Activated naive CD4-positive, alpha-beta T cell treated with anti-CD3 and anti-CD28 coated beads, Interleukin-2, amount 10 ng/mL, durations not matched to agents 7 days and 5 days (primary cell): ENCODE measurements at places on chromosomes 1 and 21.
A peak's percentile ranks its signal among the peaks of the same experiment; 100 is the strongest.

- DNase-seq: no peak
Measured at GRCh38 chr1:223819730-223820514, 25.8 kb downstream of the TP53BP2 start.

DNA sequence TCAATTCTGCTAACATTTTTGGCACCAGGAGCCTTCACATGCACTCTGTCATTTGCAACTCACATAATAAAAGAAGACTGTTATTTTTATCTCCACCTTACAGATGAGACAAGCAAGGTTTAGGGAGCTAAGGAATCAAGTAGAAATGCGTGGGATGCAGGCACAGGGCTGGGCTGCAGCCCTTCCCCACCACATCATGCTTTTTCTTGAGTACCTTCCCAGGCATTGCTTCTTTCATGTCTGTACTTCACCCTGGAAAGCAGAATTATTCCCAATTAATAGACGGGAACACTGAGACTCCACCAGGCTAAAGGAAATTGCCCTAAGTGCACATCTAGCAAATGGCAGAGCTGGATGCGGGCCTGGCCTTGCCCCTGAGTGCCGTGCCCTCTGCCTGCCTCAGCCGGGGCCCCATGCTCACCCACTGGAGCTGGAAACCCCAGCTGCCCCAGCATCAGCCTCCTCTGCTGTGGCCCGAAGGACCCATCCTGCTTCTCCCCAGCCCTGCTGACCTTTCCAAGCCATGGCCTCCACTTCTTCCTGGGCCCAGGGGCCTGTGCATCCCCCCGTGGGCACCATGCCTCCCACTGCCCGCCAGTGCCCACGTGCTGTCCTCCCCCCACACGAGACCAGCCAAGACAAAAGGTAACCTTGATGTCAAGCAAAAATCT is 257.5 kb downstream of the TOMM20 start:
- no peak for DNase-seq

DNA sequence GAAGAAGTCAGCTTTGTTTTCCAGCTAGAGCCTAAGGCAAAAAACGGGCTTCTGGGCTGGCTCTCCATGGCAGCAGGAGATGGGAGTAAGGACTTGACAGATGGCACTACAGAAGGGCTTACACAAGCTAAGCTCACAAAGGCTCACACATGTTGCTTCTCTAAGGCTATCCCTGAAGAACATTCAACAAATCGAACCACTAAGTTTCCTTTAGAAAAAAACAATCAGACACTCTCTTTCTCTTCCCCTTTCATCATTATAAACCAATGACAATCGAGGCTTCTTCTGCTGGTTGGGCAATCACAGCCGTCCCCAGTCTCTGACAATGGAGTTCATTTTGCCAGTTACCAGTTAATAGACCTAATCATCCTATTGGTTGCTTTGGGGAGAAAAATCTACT is 40.5 kb downstream of the TRIT1 start:
- DNase-seq: no peak

- DNase-seq: peak; percentile 75
Measured at GRCh38 chr1:43348809-43349593, 9.8 kb upstream of the CDC20 start.

DNA sequence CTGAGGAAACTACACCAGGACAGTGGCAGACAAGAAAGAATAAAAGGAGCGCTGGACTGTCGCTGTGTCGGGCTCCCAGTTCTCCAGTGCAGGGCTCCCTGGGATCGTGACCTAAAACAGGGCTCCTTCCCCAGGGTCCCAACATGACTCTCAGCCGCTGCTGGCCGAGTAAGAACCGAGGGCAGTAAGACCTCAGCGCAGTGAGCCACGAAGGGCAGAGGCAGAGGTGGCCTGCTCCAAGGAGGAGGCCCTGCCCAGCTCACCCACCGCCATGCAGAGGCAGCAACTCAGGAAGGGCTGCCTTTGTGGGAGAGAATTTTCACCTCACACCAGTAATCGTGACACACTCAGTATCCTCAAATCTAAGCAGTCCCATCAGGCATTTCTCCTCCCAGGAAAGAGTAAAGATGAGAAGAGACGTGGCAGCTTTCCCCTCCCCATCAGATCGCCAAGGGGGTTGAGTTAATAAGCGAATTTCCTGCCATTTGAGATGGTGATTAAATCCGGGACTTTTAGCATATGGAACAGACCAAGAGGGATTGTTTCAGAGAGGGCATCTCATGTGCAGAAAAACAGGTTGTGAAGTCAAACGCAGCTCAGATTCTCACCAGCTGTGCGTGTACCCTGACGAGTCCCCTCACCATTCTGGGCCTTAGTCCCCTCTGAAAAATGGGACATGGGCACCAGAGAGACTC is 19.8 kb upstream of the ARTN start:
- DNase-seq: no peak

- no peak for DNase-seq
Measured at GRCh38 chr1:46961066-46961758, 19.9 kb upstream of the CYP4A11 start.

- no peak for DNase-seq
Measured at GRCh38 chr1:208184966-208185654, 59.1 kb downstream of the PLXNA2 start.

DNA sequence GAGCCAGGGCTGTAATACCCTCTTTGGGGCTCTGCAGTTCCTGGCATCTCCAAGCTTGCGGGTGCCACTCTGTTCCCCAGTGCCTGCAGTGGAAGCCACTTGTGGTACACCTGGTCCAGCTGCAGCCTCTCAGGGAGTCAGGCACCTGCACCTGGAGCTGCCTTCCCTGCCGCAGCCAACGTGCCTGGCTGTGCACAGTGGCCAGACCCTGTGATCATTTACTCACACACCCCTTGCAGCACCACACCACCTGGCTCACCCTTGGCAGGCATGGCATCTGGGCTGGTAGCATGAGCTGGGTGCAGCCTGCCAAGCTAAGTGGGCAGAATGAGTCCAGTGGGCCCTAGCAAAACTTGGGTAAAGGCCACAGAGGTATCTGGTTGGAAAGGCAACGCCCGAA is 51.1 kb upstream of the NTPCR start:
- DNase-seq: no peak

- no peak for DNase-seq
Measured at GRCh38 chr1:177211231-177211630, 40.5 kb downstream of the BRINP2 start.

DNA sequence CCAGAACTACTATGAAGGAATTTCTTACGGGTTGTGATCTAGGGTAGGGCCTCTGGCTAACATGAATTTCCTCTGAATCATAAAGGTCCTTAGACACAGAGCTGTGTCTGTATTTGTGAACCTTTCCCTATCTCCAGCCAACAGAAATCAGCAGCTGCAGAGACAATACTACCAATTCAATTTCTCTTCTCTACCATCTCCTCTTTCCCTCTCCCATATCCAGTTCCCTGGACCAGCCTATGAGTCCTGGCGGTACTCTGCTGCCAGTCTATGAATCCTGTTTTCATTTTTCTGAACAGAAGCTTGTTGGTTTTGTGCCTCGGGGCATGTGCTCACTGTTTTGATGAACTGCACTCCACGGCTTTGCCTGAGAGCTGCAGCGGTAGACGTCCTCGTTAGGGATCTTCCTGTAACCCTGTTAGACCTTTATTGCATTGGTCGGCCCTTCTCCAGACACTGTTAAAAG is 458.0 kb upstream of the VAMP3 start:
- no peak for DNase-seq

- DNase-seq: peak; percentile 15
Measured at GRCh38 chr21:44708866-44709425, 2.4 kb downstream of the TSPEAR start.

DNA sequence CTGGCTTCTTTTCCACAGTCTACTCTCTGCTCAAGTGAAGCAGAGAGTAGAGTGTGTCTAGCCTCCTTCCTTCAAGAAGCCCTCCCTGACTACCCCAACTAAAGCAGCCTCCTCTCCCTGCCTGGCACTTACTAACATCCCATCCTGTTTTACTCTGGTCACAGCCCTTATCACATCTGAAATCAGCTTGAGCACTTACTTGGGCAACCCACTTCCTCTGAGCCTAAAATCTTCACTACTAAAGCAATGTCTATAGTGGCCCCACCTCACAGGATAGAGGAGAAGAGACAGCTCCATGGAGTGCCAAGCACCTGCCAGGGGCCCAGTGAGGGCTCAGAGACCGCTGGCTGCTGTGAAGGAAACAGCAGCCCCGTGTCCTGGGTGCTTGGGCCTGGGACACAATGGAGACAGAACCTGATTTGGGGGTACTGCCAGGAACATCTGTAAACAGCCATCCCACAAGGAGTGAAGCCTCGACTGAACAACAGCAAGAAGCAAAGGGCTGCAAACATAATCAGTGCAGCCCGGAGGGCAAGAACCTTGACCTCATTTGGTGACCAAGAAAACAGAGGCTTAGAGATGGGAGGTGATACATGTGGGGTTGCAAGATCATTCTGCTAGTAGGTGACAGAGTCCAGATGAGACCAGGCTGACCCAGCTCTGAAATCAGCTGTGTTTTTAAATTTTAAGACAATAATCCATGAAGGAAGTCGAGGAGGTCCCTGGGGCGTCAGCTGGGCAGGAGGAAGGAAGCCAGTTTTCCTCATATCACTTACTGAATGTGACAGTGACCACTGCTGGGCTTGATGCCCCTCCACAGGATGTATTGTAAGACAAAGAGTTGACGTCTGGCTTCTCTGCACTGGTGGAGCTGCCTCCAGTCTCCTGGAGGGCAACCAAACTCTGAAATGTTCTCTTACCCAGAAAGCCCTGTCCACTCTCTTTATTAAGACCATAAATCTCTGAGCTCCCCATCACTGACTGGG is 710.6 kb downstream of the MATN1 start:
- DNase-seq: no peak

DNA sequence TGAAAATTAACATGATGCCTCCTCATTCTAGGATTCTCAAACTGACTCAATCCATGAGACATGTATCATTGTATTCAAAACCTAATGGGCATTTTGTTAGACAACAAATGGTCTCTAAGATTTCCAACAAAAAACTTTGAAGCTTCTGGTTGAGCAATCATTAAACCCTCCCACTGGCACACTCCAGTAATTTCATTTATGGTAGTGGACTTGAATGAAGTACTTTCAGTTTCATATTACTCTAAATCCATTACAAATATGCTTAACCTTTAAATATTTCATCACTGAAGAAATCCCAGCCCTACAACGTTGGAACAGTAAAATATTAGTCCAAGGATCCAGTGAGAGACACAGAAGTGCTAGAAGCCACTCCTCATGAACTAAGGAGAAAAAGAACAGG is 43.5 kb downstream of the GBP6 start:
- no peak for DNase-seq

DNA sequence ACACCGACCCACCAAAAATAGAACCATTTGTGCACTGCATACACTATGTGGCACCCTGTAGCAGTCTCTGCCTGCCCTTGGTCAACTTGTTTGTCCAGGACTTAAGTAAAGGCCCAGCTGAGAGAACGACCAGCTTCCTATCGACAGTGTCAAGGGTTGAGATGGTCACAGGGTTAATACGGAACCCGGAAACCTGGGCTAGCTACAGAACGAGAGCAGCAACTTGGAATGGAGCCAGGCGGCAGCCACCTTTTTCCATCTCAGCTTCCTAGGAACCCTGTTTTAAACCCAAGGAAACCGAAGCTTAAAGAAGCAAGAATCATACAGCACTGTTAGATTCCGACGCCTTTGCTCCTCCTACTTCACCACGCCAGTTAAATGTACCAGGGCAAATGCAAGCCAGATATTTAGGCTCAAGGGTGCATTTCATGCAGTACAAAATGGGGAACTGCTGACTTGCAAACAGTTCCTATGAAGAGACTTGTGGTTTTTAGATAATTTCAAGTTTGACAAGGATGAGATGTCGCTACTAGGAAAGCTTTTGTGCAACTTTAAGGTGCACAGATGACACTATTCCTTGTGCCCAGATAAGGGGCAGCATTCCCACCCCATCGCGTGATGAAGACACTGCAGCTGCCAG is 35.5 kb downstream of the SLC66A1 start:
- no peak for DNase-seq

- no peak for DNase-seq
Measured at GRCh38 chr1:115086176-115086830, 3.0 kb downstream of the TSPAN2 start.

GRCh38 chr21:34926803-34927467 is 122.2 kb downstream of the RUNX1 start:
- no peak for DNase-seq

- DNase-seq: no peak
Measured at GRCh38 chr1:247849616-247850015, 7.4 kb upstream of the TRIM58 start.

DNA sequence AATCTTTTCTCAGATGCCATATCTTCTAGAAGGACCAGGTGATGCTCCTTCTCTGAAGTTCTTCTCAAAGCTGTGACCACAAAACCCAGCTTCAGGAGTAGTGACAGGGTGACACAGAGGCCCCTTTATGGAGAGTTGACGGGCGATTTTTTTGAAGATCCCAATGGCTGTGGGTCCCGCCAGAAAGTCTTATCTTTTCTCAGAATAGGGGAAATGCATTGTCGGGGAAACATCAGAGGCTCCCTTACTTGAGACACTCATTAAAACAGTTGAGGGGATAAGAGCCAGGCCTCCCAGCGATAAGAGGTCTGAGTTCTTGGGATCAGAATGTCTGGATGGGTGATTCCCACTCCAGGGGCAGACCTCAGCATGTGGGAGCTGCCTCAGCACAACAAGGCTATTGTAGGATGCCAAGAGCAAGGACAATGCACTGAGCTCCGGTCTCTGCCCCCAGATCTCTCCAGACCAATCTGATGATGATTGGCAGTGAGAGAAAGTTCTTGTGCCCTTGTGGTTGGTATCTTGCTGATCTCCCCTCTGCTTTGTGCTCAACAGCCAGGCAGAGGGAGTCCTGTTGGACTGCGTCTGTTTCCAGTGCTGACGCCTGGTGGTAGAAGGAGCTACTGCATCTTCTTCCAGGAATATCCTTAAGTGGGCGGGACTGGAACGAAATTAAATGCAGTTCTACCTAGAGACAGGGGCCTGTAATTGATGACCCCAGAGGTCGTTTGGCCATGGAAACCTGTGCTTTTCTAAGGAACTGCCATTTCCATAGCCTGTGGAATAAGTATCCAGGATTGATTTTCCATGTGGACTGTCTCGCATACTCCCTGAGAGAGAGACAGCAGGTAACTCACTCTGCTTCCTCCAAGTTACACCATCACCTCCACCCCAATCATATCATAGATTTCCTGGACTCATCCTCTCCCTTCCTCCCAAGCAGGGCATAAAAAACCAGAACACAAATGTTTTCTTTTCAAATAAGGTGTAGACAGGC is 6.8 kb upstream of the ACKR1 start:
- peak; percentile 62 for DNase-seq
